ENCODE measurements at places on chromosomes 6 and 20.
A peak's percentile ranks its signal among the peaks of the same experiment; 100 is the strongest.

GRCh38 chr20:20237093-20237959, 130.6 kb upstream of the INSM1 start:
- peak; percentile 81 for DNase-seq

DNA sequence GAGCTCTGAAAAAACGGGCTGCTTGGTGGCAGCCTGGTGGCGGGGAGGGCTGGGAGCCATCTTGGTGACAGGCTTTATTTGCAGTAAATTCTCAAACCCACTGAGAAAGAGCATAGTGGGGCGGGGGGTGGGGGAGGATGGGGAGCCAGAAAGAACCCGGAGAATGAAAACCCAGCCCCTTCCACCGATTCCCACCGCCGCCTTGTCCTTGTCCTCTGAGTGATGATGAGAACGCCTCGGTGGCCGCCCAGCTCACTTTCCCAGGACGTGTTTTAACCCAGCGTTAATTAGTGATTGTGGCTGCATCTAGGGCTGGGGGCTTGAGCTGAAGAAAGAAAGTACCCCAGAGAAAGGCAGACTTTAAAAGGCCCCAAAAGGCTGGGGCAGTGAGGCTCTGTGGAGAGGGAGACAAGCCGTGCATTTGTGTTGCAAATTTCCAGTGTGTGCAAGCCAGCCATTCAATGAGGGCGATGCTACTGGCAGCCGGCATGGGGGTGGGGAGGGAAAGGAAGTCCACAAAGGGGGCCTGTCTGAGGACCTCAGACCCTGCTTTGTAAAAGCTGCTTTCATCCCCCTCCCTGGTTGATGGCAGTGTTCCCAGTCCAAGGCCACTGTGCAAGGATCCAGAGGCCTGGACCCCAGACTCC, 6.2 kb upstream of the GHRH start:
- no peak for DNase-seq

- no peak for DNase-seq
Measured at GRCh38 chr20:34984756-34985261, 29.1 kb downstream of the MYH7B start.

- DNase-seq: no peak
Measured at GRCh38 chr6:113412589-113413357, 444.4 kb upstream of the MARCKS start.

DNA sequence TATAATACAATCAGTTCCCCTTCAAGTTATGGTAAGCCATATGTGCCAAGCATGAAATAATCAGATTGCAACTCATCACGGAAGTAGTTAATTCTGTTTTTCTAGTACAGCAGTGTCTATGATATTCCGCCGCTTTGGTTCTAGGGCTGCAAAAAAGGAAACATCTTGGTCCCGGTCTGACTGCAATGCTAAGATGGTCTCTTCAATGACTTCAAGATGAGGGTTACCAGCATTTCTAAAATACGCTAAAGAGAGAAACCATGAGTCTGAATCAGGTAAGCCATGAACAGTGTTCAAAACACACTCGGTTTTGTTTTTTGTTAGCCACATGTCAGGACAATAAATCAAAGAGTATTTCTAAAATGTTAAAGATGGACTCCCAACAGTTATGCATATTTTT, 3.2 kb upstream of the ANKRD60 start:
- DNase-seq: peak; percentile 65

DNA sequence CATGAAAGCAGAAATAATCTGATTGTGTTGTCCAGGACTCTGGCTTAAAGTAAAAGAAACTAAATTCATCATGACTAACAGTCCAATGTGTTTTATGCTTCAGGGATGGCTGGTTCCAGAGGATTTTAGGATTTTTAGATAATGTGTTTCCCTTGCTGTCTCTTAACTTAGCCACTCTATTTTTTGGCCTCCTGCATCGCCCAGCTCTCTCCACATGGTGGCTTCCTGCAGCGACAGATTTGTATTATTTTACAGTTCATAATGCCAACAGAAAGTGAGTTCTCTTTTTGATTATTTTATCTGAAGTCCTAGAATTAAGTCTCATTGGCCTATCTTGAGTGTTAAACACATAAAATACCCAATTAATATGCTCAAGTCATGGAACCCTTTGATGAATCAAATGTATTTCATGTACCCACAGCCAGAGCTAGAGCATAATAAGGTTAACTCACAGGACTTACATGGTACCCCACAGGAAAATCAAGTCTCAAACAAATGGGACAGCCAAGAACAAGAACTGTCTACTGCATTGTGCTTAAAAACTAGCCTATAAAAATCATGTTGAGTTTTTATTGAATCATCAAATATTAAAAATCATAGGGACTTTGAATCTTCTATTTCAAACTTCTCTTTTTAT, 582.5 kb downstream of the DOK5 start:
- DNase-seq: no peak

DNA sequence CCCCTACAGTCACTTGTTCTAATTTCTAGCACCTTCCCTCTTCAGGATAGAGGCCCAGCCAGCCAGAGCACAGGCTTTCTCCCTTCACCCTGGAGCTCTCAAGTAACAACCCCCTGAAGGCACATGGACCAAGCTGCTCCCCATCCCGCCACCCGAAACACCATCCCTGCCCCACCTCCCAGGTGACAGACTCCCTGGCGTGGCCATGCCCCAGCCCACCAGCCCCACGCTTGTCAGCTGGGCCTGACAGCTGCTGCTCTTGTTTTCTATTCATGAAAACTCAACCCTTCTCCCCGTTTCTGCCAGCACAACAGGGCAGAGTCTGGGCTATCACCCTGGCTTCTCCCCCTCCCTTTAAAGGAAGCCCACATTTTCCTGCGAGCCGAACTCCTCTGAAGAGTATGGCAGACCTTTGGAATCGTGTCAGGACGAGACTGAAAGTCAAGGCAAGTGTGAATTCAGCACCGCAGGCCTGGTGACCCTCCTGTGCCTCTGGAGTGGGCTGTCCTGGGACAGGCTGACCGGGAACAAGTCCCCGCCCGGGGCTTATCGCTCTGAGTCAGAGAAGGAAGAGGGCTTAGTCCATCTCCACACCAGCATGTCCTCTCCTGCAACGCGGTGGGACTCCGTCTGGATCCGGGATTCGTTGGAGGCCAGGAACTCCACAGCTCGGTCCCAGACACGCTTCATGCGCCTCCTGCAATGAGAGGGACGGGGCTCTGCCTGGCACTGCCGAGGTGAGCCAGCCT, 16.7 kb downstream of the LEMD2 start:
- no peak for DNase-seq

- DNase-seq: no peak
Measured at GRCh38 chr6:134734312-134734869, 215.5 kb downstream of the ALDH8A1 start.

DNA sequence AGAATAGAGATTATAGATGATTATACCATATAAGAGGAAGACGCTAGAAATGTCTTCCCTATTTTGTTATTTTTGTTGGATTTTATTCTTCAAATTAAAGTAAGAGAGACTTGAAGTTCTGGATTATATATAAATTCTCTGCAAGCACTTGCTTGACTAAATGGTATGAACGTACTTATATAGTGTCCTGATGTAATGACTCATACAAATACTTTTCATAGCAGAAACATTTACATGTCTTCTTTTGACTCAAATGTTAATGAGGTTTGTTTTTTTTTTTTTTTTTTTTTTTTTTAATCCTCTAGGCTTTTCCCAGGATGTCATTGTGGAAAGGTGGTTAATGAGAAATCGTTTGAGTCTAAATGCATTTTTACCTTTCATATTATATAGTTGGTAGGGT, 55.0 kb downstream of the PDE7B start:
- no peak for DNase-seq

GRCh38 chr6:10391799-10392198, 23.1 kb downstream of the TFAP2A start:
- DNase-seq: no peak

GRCh38 chr20:50848341-50848808, 53.5 kb downstream of the BCAS4 start:
- DNase-seq: no peak

DNA sequence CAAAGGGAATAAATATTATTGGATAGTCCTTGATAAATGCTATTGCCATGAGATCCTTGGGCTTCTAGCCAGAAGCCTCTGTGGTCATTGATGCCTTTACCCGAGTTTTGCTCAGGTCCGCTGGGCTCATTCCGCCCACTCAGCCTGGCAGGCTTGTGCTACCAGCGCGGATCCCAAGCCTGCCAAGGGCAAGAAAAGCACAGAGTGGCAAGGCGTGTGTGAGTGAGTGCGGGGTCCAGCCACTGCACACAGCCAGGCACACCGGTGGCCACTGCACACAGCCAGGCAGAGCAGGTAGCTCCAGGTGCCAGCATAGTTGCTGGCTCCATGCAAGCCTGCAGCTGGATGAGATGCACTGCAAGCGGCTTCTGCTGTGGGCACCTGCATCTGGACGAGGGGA, 38.7 kb downstream of the STK38 start:
- no peak for DNase-seq

DNA sequence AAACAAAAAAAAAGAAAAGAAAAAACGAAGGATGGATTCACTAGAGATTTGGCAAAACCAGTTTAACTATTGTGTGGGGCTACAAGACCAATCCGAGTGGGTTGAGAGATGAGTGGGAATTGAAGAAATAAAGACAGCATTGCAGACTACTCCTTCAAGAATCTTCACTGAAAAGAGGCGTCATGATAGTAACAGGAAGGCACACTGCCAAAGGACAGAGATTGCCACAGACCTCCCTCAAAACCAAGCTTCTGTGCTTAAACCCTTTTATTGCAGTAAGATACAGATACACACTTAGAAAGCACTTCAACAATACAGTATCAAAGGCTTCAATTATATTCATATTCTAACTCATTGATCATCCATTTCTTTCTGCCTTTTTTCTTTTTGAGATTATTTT, 103.9 kb downstream of the IPCEF1 start:
- DNase-seq: no peak

GRCh38 chr20:53329781-53330180, 263.9 kb downstream of the ZNF217 start:
- no peak for DNase-seq
